ENCODE measurements at places on chromosomes 16 and 17. TPM values are rescaled to one million over a fixed set of nuclear protein-coding genes. Genes with fewer than 3 reads are reported as not detected.
A peak's percentile ranks its signal among the peaks of the same experiment; 100 is the strongest.

Gene ABCC11
- total RNA-seq, result not detected

DNA sequence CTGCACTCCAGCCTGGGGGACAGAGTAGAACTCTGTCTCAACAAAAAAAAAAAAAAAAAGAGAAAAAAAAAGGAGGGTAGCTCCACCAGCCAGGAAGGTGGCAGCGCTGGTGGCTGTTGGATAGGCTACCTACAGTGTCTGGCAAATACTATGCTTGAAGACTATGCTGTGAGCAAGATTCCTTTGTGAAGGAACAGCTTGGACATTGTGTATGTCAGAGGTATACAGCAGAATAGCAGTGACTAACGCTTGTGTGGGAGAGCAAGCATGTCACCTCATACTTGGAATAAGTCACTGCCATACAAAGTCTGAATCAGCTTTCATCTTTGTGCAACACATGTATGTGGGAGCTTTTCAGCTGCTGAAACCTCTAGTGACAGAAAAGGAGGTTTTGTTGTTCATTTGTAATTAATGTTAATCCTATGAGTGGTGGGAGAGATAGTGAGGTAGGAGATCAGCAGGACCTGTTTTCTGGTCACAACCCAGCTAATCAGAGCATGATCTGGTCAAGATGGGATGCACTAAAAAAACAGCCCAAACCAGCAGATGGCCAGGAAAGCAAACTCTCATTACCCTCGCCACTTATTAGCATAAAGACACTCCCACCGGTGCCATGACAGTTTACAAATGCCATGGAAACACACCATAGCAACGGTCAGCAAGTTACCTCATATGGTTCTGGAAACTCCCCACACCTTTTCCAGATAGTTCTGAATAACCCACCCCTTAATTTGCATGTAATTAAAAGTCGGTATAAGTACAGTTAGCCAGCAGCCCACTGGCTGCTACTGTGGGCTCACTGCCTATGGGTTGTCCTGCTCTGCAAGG is 6.8 kb upstream of the ITGAD start:
- H3K27me3 ChIP-seq, result no peaks in the 10 kb centered on the region
- peak; percentile 62 for DNase-seq
- H3K4me3 ChIP-seq, result no peak overlapping the region

DNA sequence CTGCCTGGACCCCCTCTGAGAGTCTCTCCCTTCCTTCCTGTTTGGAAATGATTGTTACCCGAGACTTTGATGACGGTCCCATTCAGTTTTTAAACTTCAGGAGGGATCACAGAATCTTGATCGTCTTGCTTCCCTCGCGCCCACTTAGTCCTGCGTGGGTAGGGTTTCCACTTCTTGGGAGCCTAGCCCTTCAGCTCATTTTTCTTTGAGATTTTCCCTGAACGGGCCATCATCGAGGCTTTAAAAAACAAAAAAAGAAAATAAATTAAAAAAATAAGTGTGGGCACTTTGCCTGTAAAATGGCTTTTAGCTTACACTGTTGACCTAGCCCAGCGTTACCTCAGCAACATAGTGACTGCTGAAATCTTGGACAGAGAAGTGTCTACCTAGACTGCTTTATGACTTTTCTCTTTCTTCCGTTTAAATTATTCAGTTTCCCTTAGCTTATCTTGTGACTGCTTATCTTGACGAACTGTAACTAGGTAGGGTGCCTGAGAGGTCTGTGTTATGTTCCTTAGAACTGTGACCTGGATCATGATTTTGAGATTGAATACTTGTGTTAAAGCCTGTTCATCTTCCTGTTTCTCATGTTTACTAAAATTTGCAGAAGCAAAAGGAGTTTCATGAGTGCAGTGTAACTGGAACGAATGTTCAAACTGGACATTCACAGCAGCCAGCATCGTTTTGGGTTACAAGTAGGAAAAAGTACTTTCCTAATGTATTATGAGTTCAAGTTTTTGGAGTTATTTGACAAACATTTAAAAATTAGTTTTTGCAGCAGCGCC is 874 bp downstream of the WWP2 start:
- H3K4me3 ChIP-seq, result peak overlapping the region; percentile 89
- peak overlapping the region; percentile 95 for H3K27ac ChIP-seq
- peaks cover 6% of the 10 kb centered on the region for H3K4me1 ChIP-seq
- no peak for DNase-seq
- H3K27me3 ChIP-seq, result no peaks in the 10 kb centered on the region

GRCh38 chr16:76329106-76329505 is 51.9 kb downstream of the CNTNAP4 start:
- no peaks in the 10 kb centered on the region for H3K4me1 ChIP-seq
- H3K4me3 ChIP-seq, result no peak overlapping the region
- no peaks in the 10 kb centered on the region for H3K36me3 ChIP-seq

DNA sequence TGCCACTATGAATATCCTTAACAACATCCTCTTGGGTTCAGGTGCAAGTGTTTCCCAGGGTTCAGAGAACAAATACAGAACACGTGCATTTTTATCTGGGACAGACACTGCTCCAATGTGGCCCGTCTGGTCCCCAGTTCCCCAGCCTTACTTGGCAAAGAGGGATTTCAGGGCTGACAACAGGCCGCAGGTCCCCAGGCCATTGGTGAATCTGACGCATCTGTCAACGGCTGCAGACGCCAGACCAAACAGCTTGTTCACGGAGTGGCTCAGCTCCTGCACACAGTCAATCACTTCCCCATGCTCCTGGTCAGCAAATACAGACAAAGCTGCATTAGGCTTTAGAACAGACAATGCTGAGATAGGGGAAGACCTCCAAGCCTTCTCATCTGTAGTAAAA is 36.2 kb downstream of the COG7 start:
- no peaks in the 10 kb centered on the region for H3K36me3 ChIP-seq
- H3K27me3 ChIP-seq, result no peaks in the 10 kb centered on the region
- peaks cover 7% of the 10 kb centered on the region for H3K4me1 ChIP-seq
- H3K4me3 ChIP-seq, result no peak overlapping the region
- no peak overlapping the region for H3K27ac ChIP-seq

DNA sequence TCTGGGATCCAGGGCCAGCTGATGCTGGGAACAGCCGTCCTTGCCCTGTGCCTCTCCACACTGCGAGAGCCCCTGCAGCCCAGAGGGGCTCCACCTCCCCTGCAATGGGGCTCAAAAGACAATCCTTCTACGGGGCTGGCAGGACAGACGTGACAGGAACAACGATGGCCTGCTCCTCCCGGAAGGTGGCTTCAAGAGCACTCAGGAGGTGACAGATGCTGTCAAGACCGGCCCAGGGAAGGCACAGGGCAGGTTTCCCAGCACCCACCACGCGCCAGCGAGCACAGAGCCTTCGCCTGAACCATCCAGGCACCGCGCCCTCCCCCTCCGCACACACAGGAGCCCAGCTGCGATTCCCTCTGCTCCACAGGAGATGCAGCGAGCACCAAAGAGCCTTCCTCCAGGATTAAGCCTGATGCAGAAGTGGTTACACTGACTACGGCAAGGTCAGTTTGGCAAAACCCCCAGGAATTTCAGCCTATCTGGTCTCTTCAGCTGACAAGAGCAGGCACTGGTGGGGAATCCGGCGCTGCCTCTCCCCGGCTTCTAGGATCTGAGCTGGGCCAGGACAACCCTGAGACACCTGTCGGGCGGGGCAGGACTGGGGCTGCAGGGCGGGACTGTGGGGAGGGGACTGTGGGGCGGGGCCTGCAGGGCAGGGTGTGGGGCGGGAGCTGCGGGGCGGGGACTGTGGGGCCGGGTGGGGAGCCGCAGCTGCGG is 103.4 kb downstream of the ZNF778 start:
- H3K36me3 ChIP-seq, result no peaks in the 10 kb centered on the region
- DNase-seq, result peak; percentile 74
- peaks cover 57% of the 10 kb centered on the region for H3K4me1 ChIP-seq
- peak overlapping the region; percentile 72 for H3K27ac ChIP-seq

DNA sequence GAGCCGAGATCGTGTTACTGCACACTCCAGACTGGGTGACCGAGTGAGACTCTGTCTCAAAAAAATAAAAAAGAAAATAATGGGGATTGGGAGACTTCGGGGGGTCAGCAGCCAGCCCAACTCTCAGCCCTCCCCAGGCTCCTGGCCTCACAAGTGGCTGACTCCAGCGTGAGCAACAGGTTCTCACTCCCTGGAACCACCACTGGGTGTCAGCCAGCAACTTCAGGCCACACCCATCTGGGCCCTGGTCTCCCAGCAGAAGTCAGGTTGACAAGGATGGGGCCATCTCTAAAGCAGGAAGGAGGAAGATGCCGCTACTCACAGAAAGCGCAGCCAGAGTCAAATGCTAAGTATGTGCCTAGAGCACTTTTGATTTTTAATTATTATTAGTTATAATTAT is 139.4 kb downstream of the C16orf78 start:
- no peaks in the 10 kb centered on the region for H3K27me3 ChIP-seq
- no peak overlapping the region for H3K4me3 ChIP-seq
- peak; percentile 66 for DNase-seq
- no peaks in the 10 kb centered on the region for H3K4me1 ChIP-seq
- no peaks in the 10 kb centered on the region for H3K36me3 ChIP-seq
- H3K27ac ChIP-seq, result no peak overlapping the region

DNA sequence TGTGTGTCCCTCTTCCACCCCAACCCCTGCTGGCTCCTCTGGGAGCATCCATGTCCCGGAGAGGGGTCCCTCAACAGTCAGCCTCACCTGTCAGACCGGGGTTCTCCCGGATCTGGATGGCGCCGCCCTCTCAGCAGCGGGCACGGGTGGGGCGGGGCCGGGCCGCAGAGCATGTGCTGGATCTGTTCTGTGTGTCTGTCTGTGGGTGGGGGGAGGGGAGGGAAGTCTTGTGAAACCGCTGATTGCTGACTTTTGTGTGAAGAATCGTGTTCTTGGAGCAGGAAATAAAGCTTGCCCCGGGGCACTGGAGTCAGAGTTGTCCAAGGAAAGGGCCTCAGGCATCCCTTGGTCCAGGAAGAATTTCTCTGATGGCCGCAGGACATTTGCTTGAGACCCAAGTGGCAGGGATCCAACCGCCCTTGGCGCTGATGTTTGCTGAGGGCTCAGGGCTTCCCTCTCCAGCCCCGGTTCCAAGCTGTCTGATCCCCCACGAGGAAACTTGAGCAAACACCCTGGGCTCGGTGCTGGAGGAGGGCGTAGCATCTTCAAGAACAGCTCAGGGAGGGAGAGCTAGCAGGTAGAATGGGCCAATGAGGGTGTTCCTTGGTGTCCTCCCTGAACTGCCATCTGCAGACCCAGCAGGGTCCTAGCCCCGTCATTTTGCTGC is 4.5 kb downstream of the NXPH3 start:
- no peaks in the 10 kb centered on the region for H3K36me3 ChIP-seq
- no peak overlapping the region for H3K4me3 ChIP-seq
- no peak for DNase-seq
- H3K4me1 ChIP-seq, result no peaks in the 10 kb centered on the region

- H3K27ac ChIP-seq, result no peak overlapping the region
- H3K4me1 ChIP-seq, result no peaks in the 10 kb centered on the region
- H3K27me3 ChIP-seq, result no peaks in the 10 kb centered on the region
- H3K36me3 ChIP-seq, result no peaks in the 10 kb centered on the region
- no peak for DNase-seq
- H3K4me3 ChIP-seq, result no peak overlapping the region
Measured at GRCh38 chr16:64695684-64696083, 426.2 kb downstream of the CDH11 start.

DNA sequence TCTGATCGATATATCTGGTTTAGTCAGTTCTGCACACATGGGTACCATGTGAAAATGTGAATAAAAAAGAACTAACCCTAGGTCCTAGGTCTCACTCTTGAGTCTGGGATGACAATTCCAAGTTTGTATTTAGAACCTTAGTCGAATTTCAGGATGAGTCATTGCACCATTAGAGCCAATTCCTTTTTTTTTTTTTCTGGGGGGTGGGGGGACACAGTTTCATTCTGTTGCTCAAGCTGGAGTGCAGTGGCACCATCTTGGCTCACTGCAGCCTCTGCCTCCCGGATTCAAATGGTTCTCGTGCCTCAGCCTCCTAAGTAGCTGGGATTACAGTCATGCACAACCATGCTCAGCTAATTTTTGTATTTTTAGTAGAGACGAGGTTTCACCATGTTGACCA is 41.6 kb downstream of the SPAG9 start:
- no peak overlapping the region for H3K27ac ChIP-seq
- peaks cover 12% of the 10 kb centered on the region for H3K36me3 ChIP-seq
- H3K4me3 ChIP-seq, result no peak overlapping the region
- H3K27me3 ChIP-seq, result no peaks in the 10 kb centered on the region
- DNase-seq, result no peak

- no peak overlapping the region for H3K27ac ChIP-seq
- H3K27me3 ChIP-seq, result no peaks in the 10 kb centered on the region
- no peaks in the 10 kb centered on the region for H3K36me3 ChIP-seq
Measured at GRCh38 chr16:52476111-52476510, 70.8 kb downstream of the TOX3 start.

- H3K36me3 ChIP-seq, result no peaks in the 10 kb centered on the region
- H3K4me1 ChIP-seq, result no peaks in the 10 kb centered on the region
- H3K27me3 ChIP-seq, result peaks cover 30% of the 10 kb centered on the region
- peak; percentile 10 for DNase-seq
Measured at GRCh38 chr17:68102318-68102758, 66.8 kb downstream of the KPNA2 start.

Data from GM23338 (cell line).